ENCODE measurements at places on chromosomes 2 and 18.
A peak's percentile ranks its signal among the peaks of the same experiment; 100 is the strongest.

DNA sequence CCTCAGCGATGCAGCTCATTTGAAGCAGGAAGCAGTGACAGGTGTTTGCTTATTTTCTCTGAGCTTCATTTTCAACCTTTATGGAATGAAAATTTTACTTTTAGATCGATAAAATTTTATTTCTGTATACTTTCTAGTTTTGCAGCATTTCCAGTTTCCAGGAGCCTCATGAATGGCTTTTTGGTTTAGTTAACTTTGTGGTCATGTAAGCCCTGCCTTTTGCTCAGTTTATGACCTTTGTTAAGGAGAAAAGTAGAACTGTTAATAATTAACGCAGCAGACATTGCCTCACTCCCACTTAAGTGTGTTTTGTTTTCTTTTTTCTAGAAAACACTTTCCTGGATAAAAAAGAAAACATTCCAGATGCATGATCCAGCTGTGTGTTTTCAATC, 4.4 kb upstream of the FARP2 start:
- DNase-seq = no peak

- no peak for DNase-seq
These were observed 1.5 kb upstream of the EVX2 start for GRCh38 chr2:176085120-176085788.

DNA sequence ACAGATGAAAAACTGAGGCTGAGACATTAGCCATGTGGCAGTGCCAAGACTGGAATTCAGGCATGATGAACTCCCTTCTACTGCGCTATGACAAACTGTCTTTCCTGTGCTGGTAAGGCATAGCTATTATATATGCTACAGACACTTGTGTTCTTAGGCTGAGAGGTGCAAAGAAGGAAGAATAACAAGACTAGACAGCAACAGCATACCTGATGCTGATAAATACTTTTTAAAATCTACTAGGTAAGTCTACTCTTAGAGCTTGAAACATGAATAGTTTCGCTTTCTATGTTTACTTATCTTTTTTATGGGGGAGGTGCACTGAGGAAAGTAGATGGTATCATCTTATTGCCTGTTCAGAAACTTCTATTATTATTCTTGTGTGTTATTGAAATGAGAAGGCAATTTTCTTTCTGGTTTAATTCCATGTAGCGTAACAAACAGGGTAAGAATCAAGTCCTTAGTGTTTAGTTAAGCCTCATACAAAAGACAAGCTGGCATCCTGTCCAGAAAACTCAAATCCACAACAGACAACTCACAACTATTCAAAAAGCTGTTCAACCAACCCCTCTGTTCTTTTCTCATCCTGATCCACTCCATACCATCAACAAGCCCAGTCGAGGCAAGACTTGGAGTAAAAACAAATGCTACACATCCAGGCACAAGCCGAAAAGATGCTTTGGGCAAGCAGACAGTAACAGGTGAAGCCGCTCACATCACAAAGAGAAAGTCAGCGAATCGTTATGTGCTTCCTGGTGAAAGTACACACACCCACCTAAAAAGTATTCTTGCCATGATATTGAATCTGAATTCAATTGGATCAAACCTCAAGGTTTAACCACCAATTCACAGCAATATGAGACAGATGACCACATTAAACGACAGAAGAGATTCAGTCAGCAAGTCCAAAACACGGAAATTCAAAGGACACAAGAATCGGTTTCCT, 1.5 kb downstream of the TTC32 start:
- no peak for DNase-seq

DNA sequence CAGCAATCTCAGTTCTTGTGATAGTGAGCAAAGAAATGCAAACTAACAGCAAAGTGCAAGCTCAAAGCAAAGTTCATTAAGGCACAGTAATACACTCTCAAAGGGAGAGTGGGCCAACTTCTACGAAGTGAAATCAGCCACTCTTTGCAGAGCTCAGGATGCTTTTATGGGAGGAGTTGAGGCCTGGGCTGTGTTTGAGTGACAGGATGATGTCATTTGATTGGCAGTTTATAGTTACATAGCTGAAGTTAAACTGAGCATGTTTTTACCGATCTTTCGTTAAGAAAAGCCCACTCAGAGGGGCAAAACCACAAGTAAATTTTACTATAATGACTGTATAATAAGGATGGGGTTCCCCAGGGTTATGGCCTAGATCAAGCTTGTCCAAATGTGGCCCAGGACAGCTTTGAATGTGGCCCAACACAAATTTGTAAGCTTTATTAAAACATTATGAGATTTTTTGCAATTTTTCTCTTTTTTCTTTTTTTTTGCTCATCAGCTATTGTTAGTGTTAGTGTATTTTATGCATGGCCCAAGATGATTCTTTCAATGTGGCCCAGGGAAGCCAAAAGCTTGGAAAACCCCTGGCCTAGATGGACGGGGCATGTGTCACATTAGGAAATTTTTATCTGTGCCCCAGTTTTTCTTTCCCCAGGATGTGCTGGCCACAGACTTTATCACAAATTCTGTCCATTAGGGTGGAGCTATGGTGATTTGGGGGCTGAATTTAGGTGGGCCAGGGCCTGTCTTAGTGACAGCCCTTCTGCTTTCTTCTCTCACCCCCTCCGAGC, 8.3 kb upstream of the DNAH7 start:
- no peak for DNase-seq

GRCh38 chr2:169237286-169237685, 125.0 kb downstream of the LRP2 start:
- DNase-seq = no peak

DNA sequence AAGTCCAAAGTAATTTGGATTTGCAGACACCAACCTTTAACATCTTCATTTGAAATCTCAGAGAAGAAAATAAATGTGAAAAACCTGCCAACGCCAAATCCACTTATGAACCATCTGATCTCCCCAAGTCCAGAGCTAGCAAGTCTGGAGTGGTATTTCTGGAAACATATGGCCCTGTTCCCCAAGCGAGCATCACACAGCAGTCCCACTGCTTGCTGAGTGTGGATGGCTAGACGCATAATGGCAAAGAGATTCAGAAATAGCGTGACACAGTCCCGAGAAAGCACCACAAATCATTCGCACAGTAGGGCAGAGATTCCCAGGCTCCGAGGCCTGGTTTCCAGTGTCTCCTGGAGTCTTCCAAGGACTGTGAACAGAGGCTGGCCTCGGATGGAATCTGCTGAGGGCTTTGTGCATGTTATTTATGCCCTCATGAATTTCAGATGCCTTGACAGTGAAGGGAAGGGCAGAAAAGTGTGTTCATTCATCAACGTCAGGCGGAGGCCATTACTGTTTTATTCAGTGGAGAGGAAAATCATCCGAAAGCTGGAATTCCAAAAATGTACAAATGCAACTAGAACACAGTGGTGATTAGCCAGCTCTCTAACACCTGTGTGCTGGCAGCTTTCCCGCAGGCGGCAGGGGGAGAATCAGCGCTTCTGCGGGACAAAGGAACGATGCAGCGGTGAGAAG, 417.0 kb downstream of the EIPR1 start:
- no peak for DNase-seq

DNA sequence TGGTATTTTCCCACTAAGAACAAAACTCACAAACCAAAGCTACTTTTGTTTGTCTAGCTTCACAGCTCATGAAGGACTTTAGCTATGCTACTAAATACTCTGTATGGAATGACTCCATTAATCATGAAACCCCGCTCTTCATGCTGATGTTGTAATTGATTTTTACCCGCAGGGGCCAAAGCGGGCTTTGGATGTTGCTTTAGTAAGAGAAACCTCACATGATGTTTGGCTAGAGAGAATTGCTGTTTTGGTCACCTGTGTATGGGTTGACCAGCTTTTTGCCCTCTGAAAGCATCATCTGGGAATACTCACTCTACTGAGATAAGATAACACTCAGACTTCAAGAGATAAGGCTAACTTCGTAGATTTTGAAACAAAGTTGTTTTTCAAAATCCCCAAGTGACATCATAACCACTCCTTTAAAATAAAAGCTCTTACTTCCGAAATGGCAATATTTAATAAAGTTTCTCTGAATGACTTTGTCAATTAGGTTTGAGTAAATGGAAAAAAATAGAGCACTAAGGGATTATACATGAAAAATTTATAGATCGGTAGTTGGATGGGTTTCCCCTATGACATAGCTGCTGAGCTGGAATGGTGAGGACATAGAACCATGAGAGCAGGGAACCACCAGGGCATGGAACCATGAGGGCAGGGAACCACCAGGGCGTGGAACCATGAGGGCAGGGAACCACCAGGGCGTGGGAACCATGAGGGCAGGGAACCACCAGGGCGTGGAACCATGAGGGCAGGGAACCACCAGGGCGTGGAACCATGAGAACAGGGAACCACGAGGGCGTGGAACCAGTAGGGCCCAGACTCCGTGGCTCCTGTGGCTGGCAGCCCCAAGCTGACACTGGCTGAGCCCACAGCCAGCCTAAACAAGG, 31.9 kb downstream of the ACKR3 start:
- no peak for DNase-seq

DNA sequence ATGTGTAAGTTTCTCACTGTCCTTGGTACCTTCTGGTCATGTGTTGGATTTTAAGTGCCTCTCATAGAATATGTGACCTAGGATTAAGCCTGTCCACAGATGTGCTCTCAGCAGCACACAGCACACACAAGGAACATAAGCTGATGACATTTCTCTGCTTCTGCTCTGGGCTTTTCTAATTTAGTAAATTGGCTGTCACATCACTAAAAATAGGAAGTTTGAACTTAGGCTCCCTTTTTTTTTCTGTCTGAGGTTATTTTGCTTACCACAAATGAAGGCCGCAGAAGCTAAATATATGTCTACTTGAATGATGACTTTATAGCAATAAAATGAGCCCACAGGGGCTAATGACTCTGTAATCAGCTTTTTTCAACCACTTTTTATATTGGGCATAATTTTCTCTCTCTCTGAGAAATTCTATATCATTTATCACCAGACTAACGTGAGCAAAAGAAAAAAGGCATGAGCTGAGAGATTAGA, 150.2 kb upstream of the KLHL14 start:
- no peak for DNase-seq

- no peak for DNase-seq
These were observed 16.6 kb upstream of the SPOPL start for GRCh38 chr2:138485019-138485418.

GRCh38 chr2:17878281-17879136, at the start of gene KCNS3:
KCNS3 (plus strand) TSS chr2:17878667; CDS start chr2:17931009, 52,342 bp downstream.
- peak; percentile 23 for DNase-seq

DNA sequence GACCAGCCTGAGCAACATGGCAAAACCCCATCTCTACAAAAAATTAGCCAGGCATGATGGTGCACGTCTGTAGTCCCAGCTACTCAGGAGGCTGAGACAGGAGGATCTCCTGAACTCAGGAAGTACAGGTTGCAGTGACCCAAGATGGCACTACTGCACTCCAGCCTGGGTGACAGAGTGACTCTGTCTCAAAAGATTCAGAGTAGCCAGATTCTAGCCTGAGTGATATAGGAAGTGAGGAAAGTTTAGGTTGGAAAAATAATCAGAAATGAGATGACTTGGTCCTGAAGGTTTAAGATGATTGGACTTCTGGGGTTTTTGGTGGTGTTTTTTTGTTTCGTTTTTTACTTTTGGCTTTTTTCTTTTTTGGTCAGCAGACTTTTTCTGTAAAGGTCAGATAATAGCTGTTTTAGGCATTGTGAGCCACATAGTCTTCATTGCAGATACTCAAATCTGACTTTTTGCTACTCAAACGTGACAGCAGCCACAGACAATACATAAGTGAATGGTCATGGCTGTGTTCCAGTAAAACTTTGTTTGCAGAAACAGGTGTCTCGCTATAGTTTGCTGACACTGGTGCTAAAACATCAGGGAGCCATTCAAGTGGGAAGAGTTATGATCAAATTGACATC, 104.1 kb upstream of the UBXN4 start:
- DNase-seq = no peak
